ENCODE measurements at places on chromosomes 12 and 14. TPM values are rescaled to one million over a fixed set of nuclear protein-coding genes. Genes with fewer than 3 reads are reported as not detected.

- no peaks in the 10 kb centered on the region for H3K27me3 ChIP-seq
- no peaks in the 10 kb centered on the region for H3K36me3 ChIP-seq
- peak overlapping the region; percentile 85 for H3K4me3 ChIP-seq
- peak overlapping the region; percentile 99 for H3K27ac ChIP-seq
Observed at GRCh38 chr12:108732489-108733229, 1.3 kb upstream of the CORO1C start.

DNA sequence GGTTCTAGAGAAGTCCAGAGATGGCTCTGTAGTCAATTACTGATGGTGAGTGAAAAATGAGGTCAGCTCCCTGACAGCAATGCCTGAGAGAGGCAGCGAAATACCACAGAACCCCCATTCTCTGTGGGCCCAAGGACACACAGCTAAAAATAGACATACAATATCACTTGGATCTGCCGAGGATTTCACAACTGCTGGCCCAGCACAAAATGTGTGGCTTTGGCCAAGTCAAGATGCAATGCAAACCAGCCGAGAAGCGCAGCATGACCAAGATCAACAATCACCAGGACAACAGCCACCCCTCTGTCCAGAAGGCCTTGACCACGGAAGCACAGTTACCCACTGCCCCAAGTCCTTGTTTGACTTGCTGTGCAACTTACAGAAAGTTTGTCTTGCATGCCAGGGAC, 52.2 kb downstream of the CKAP4 start:
- H3K27ac ChIP-seq = no peak overlapping the region
- H3K4me3 ChIP-seq = no peak overlapping the region
- no peaks in the 10 kb centered on the region for H3K36me3 ChIP-seq
- no peaks in the 10 kb centered on the region for H3K27me3 ChIP-seq
- DNase-seq = no peak
- no peaks in the 10 kb centered on the region for H3K4me1 ChIP-seq

DNA sequence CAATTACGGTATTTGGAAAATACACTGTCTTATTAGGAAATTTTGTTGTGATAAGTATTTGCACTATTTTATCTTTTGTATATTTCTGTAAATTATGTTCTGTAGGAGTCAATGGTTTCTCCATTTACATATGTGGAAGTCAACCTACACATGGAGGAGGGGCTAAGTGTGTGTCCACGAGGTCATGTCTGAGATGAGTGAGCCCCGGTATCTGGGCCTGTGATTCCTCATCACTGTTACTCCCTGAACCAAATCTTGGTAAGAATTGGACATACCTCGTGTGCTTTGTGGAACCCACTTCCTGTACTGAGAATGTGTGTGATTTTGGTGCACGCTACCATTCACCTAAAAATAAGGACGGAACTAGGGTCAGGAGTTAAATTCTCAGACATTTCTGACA, 1105.5 kb downstream of the TMEM121 start:
- no peak for DNase-seq
- no peaks in the 10 kb centered on the region for H3K36me3 ChIP-seq
- H3K27ac ChIP-seq = no peak overlapping the region

DNA sequence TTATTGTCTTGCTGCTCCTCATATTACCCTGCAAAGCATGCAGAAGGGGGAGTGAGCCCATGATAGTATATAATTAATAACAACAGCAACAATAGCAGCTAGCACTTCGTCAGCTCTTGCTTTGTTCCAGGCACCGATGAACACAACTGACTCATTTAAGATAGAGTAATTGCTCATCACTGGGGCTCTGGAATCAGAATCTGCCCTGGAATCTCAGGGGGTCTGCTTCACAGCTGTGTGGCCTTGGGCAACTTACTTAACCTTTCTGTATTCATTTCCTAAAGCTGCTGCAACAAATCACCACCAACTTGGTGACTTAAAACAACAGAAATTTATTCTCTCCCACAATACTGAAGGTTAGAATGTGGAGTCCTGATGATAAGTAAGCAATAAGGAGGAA, 55.0 kb upstream of the PSMC1 start:
- H3K27ac ChIP-seq = no peak overlapping the region
- H3K27me3 ChIP-seq = no peaks in the 10 kb centered on the region
- no peak overlapping the region for H3K4me3 ChIP-seq
- H3K4me1 ChIP-seq = no peaks in the 10 kb centered on the region
- H3K36me3 ChIP-seq = no peaks in the 10 kb centered on the region

DNA sequence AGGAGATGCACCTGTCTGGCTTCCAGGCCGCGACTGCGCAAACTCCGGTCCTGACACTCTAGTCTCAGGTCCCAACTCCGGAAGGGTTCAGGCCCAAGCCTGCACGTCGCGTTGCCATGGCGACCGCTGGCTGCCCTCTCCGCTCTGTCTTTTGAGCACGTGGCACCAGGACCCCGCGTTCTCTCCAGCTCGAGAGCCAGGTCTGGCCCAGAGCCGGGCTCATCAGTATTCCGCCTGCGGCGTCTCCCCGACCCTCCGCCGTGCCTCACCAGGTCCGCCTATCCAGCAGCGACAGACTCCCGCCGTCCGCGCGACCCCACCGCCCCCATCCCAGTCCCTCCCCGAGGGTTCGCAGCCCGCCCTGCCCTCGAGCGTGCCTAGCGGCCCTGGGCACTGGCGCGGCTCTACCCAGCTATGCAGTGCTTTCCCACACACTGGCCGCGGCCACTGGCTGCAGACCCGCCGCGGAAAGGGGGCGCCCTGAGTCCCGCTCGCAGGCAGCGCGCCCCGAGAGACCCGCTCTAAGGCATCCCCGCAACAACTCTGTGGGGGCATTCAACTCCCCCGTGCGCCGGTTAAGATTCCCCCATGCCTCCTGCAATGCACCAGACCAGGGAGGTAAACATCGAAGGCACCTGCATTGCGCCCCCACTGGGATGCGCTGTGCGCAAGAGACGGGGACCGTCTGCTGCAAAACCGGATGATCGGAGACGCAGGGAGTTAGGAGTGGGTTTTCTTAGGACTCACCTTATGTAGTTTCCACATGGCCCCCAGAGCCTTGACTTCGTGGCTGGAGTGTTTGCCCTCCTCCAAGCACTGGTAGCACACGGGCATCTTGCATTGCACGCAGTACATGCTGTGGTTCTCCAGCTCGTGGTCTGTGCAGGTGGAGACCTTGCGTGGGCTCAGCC, 1.3 kb downstream of the TRIM9 start:
- no peak overlapping the region for H3K27ac ChIP-seq
- H3K4me3 ChIP-seq = peak overlapping the region; percentile 68
- H3K36me3 ChIP-seq = no peaks in the 10 kb centered on the region
- H3K4me1 ChIP-seq = no peaks in the 10 kb centered on the region

Gene CLEC2A
- not detected for total RNA-seq

Gene CD69
- 4.4 TPM for total RNA-seq

Gene C14orf39
- total RNA-seq = not detected

Gene SLCO1C1
- 2.8 TPM for total RNA-seq

Gene RFC5
- total RNA-seq = 18.2 TPM
